A673 (cell line): ENCODE measurements at places on chromosomes 12 and 14.

GRCh38 chr12:74283646-74284045, 254.0 kb upstream of the ATXN7L3B start:
- DNase-seq, result no peak

DNA sequence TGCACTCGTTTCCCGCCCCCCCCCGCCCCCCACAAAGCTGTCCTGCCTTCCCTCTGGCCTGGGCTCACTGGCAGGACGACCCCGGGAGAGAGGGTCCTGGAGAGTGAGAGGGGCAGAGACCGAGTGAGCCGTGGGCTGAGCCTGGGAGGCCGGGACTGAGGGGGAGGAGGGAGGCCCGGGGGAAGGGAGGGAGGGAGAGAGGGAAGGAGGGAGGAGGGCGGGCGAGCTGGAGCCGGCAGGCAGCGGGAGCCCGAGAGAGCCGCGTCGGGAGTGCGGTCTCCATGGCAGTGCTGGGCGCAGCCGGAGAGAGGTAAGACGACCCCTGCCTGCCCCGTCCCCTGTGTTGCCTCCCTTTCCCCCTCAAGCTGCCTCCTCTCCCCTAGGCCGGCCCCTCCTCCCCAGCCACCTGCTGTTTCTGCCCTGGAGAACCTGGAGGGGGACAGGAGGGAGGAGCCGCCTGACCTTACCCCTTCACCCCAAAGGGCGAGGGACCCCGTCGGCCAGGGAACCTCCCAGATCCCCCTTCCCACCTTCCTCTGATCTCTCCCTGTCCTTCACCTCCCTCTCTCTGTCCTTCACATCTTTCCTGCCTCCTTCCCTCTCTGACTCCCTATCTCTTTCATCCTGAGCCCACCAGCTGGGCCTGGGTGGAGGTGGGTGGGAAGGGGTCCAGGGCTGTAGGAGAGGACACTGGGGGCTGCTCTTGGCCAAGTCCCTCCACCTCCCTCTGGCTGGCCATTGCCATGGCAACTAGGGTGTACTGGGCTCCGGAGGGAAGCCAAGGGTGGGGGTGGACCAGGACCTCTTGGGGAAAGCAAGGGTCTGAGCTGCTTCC, at the start of gene GPR162:
Gene GPR162, plus strand, starts transcription at position 231 of the 835 bp plus-strand sequence. CDS start 2,078 bp downstream, outside the sequence.
- peak; percentile 81 for DNase-seq

DNA sequence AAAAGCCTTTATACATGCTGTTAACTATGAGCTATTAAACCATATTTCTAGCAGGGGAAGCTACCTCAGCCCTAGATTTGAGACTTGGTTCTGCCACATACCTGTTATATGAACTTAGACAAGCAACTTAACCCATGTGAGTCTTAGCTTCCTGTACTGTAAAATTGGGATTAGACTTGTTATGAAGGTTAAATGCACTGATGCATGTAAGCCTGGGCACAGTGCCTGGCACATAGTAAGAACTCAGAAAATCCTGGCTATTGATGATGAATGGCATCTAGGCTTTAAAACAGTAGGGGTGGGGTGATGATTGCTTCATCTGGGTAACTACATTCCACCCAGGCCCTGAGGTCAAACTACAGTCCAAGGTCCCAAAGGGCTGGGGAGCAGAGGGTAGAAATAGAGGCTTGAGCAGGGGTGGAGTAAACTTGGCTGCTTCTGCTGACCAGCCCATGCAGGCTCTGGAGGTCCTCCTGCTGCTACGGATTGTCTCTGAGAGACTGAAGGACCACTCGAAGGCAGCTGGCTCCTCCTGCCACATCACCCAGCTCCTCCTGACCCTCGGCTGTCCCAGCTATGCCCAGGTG, 11.3 kb downstream of the ESPL1 start:
- no peak for DNase-seq

GRCh38 chr12:31249356-31249755, 76.6 kb downstream of the SINHCAF start:
- no peak for DNase-seq

GRCh38 chr14:104188727-104189400, 50.5 kb downstream of the KIF26A start:
- DNase-seq, result no peak
